ENCODE measurements at places on chromosomes 5 and 9.

DNA sequence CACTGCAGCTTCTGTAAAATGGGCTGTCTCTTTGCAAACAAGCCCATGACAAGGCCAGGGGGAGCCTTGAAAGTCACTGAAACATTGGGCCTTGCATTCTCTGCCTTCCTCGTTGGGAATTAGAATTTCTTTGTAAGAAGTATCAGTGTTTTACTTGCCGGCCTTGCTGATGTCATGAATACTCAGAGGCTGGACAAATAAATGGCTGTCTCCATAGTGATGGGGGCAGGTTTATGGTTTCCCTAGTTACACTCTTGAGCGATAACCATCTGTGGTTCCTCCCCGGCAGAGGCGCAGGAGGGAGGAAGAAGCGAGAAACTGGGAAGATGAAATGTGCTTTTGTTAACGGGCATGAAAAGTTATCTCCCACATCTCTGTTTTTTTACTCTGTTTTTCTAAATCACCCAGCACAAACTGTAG, 272.7 kb upstream of the PANK3 start:
- no peak for DNase-seq

DNA sequence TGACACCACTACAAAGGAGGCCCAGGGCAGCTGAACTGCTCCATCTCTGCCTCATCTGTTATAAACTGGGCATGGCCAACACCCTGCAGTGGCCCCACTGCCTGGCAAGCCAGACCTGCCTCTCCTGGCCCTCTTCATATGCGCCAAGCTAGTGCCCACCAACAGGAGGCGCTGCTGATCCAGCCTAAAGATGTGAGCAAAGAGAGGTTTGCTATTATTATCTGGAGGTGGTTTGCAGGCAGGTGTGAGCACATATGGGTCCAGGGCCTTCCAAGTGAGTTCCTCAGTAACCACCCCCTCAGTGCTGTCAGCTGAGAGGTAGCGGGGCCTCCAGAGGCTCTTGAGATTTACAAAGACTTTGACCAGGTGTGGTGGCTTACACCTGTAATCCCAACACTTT, 232.2 kb downstream of the SYK start:
- peak; percentile 45 for DNase-seq

DNA sequence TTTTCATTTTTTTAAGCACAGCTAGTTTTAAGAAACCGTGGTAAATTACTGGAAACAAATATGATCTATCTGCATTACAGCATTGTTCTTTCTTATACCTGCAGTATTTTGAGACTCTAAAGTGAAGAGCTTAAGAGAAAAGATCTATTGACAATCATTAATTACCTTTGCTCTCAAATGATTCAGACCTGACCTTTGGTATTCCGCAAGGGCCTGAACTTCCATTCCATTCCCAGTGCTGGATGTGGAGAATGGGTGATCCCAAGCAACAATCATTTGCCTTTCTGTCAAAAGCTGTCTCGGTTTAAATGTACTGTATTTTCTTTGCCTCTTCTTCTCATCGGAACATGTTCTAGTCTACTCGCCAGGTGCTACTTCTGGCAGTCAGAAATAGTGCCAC, 18.9 kb downstream of the NREP start:
- DNase-seq: no peak

- peak; percentile 67 for DNase-seq
Measured at GRCh38 chr9:127698985-127699670, 7.7 kb upstream of the CFAP157 start.

DNA sequence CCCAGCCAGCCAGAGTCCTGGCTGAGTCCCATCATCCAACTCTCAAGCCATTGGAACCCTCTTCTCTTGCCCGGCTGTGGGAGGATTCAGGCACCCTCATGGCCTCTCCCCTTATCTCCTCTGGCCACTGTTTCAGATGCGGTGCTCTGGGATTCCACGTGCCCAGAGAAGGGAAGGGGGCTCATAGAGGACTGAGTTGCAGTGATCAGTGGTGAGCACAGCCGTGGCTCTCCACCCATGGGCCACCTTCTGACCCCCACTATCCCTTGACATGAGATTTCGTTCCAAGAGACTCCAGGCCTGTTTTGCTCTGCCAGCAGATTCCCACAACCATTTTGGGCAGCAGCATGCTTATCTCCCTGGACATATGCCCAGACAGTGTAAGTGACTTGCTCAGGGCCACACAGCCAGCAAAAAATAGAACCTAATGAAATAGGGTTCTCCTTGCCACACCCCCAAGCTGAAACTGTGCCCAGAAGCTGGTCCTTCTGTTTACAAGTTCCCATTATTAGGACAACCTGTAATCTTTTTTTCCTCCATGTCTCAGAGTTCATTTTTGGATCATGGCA, 2.7 kb downstream of the GPX3 start:
- DNase-seq: no peak

GRCh38 chr5:161385027-161385426, 161.5 kb downstream of the GABRB2 start:
- no peak for DNase-seq

DNA sequence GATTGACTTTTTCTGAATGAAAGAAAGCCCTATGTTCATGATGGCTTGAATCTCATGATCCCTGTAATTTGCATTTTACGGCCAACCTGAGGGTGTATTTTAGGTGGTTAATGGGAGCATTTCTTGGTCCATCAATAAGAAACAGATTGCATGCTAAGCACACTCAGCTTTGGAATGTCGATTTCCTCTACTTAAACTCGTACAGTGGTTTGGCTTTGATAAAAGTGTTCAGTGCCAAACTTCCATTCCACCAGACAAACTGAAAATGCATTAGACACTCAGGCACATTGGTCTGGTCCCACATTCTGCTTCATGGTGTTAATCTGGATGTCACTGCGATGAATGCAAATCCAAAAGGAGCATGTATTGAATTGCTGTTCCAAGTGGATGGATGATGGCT, 77.0 kb downstream of the VCAN start:
- no peak for DNase-seq

- DNase-seq: no peak
Measured at GRCh38 chr5:166032601-166033000, 2258.8 kb upstream of the WWC1 start.

DNA sequence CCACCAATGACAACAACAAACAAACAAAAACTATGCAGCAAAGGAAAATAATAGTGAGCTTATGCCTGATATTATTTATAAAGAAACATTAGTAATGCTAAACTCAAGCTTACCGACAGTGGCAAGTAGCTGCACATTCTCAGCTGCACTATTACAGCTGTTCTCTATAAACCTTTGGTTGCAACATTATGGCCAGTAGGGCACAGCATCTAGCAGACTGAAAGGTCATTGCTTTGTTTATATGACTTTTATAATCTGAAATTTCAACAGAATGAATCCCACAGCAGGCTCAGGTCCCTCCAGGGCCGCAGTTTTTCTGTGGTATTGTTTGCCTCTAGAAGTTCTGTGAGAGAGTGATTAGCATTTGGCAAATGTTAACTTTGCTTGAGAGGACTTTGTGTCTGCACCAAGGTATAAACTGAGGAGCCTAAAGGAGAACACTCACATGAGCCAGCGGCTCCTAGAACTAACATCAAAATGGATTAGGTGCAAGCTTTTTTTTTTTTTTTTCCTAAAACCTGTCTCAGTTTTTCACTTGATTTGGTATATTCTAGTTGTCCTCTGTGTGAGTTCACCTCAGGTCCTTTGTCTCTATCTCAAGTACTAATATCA, 58.3 kb downstream of the IZUMO3 start:
- no peak for DNase-seq

DNA sequence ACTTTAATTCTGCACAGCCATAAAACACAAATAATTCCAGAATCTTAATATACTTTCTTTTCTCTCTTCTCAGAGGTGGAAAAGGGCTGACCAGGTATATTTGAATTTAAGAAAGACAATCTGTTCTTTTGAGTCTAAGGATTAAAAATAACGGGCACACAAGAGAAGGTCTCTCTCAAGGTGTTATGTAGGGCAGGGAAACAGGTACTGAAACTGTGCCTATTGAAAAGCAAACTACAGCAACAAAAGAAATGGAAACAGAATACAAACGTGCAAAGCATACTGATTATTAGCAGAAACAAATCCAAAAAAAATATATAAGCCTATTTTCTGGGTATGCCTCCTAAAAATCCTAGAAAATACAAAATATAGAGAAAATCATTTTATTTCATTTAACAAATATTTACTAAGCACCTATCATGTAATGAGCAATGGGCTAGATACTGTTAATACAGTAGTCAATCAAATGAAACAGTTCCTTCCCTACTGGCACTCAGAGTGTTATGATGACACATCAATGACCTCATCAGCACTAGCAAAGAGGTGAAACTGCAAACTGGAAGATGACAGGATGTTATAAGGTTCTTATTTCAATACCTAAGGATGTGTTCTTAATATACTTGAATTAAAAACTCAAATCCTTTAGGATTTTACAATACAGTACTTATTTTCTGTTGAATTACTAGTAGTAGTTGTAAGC, 87.7 kb downstream of the AUH start:
- DNase-seq: no peak

DNA sequence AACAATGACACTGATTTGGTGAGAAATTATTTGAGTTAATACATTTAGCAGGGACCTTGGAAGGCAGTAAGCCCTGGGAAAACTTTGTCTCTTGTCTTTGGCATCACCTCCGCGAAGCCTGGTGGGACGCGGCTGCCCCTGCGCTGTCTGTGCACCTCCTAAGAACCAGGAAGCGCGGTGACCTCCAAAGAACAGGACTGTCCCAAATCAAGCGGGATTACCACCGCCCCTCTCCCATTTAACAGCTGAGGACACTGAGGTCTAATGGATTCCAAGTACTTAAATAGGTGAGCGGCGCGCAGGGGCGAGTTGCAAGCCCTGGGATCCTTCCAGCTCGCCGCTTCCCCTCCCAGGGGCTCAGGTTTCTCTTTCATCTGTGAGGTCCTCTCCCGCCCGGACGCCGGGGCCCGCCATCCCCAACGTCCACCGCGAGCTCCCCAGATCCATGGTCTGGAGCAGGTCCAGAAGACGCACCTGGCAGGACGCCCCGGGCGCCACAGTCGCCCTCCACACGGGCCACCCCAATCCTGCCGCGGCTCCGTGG, 432 bp downstream of the STARD4 start:
- no peak for DNase-seq

GRCh38 chr5:132466433-132467286, 23.9 kb downstream of the IRF1 start:
- DNase-seq: peak; percentile 64

DNA sequence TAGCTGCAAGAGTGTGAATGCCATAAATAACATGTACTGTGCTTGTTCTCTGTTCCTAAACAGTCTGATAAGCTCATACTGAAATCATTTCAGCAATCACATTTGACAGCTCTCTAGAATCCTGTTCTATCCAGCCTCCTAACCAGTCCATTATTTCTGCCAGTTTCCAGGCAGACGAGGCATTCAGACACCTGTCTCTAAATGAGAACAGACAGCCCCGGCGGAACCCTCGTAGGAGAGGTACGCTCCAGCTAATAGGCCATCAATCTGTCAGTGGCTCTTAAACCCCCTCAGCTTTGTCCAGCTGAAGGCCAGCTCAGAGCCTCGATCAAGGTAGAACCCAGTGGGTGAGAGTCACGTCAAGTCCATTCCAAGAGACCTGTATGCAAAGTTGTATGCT, 272.3 kb downstream of the GLIS3 start:
- DNase-seq: no peak

DNA sequence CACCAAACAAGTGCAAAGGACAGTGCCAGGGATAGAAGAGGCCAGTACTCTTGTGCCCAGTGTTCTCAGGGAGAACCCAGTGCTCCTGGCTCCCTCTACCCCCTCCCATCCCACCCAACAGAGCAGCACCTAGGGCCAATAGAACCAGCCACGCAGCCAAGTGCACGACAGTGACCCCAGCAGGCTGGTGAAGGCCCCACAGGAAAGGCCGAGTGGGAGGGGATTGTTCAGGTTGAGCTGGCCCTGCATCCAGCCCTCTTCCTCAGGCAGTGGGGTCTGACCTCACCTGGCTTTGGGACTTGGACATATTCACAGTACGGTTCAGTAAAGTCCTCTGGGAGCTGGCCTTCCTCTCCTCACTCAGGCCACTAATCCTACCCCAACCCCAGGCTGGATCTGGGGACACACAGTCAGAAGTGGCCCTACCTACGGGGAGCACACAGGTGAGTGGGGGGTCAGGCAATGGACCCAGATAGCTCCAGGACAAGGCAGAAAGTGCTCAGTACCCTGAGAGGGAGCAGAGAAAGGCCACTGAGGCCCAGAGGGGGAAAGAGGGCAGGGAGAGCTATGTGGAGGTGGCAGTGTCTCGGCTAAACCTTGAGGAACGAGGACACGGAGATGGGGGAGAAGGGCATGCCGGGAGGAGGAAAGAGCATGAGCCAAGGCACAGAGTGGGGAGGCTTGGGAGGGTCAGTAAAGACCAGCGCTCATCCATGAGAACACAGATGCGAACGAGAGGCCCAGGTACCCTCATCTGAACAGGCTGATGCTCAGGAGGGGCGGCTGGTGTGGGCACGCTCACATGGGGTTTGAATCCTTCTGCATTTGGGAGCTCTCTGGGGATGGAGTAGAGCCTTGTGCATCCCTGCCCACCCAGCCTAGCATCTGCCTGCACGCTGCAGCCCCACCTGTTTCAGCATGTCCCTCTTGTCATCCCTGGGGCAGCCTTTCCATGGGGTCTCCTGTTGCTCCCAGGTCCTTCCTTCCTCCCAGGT, 25.6 kb downstream of the POLR1E start:
- no peak for DNase-seq

DNA sequence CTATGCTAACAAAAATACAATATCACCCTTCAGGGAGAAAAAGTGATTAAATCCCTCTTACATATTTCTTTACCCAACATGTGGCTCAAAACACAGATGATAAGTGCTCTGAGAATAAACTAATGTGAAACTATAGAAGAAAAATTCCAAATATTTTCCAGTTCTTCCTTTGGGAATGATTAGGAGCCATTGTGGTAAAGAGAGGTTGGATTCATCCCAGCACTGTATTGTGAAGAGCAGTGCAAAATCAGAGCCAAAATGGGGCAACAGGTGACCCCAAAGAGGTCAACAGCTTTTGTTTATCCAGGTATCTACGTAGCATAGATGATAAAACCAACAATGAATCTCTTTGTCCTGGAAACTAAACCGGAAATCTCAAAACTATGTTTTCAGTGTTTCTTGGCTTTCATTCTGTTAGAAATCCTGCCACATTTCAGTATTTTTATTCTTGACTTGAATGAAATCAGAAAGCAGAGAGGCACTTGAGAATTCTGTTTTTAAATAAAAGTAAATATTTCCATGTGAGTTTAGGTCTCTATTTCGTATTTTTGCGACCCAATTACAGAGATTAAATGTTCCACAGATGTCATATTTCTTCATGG, 120.4 kb upstream of the FST start:
- no peak for DNase-seq

- DNase-seq: no peak
Measured at GRCh38 chr5:56299212-56299611, 66.1 kb upstream of the ANKRD55 start.

DNA sequence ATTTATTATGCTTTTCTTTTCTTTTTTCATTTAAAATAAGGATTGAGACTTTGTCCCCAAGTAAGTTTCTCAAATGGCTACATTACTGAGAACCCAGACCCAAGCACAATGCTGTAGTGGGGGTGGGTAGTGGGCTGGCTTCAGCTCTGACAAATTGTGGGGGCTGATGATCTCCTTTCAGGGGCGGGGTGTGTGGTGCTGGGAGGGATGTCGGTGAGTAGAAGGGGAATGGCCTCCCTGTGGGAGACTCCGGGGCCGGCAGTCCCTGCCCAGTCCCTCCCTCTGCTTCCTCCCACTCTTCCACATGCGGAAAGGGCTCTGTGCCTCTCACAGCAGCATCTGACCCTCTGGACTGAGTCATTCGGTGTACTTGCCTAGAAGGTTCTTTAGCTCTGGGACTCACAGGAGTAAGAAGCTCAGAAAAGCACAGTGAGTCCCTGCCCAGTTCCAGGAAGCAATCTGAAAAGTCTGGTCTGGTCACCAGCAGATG, 14.3 kb downstream of the CD180 start:
- DNase-seq: no peak

GRCh38 chr5:67315082-67315989, 118.7 kb upstream of the CD180 start:
- no peak for DNase-seq
